ENCODE measurements at places on chromosomes 2 and 18.

- no peak for DNase-seq
These were observed 186.4 kb upstream of the COL3A1 start for GRCh38 chr2:188787658-188788240.

DNA sequence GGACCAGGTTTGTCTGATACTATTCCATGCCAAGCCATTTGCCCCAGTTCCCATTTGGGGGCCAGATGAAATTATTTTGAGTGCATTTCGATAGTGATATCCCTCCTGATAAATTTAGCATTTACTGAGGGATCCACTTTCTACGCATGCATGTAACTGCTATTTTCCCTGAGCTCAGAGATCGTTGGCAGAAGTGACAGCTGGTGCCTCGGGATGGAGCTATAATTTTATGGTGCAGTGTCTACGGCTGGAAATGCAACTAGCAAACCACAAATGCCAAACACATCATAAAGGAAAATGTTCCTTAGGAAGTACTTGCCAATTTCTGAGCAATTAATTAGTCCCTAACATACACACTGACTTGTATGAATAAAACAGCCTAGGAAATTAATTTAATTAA lies 254.8 kb downstream of the SLC8A1 start:
- DNase-seq = no peak

DNA sequence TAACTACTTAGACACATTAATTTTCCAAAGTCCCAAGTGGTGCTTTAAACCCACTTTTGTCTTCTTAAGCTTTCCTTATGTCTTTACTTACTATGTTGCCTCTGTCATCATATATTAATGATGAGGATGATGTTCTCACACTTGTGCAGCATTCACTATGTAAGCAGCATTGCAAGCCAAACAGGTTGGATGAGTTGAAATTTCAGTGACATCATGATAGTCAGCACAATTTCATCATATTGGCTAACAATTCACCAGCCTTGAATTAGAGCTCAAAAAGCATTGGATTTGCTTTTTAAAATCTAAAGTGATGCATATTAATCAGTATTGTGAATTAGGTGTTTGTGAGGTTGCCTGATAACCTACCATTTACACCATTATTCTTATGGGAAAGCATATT lies 7.7 kb downstream of the APLF start:
- DNase-seq = no peak

- DNase-seq = no peak
These were observed 29.4 kb downstream of the KANSL3 start for GRCh38 chr2:96608469-96609455.

DNA sequence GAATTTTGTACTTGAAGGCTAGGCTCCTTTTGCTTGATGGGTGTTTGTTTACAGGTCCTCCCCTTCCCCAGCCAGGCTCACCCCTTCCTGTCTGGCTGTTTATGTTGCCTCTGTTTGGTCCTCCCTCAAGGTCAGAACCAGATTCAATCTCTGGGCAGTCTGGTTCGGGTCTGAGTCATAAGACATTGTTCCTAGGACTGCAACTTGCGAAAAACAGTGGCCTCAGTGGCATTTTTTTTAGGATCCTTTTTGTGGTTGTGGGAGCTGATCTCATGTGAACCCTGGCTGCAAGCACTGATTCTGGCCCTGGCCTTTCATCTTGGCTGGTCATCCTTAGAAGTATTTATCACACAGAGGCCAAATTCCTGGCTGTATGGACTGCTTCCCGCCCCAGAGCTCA lies 370.4 kb downstream of the CLIP4 start:
- DNase-seq = no peak

- DNase-seq = no peak
These were observed 11.5 kb upstream of the SLC4A3 start for GRCh38 chr2:219615894-219616293.

GRCh38 chr2:182594286-182594685 lies 121.8 kb upstream of the DNAJC10 start:
- DNase-seq = no peak

DNA sequence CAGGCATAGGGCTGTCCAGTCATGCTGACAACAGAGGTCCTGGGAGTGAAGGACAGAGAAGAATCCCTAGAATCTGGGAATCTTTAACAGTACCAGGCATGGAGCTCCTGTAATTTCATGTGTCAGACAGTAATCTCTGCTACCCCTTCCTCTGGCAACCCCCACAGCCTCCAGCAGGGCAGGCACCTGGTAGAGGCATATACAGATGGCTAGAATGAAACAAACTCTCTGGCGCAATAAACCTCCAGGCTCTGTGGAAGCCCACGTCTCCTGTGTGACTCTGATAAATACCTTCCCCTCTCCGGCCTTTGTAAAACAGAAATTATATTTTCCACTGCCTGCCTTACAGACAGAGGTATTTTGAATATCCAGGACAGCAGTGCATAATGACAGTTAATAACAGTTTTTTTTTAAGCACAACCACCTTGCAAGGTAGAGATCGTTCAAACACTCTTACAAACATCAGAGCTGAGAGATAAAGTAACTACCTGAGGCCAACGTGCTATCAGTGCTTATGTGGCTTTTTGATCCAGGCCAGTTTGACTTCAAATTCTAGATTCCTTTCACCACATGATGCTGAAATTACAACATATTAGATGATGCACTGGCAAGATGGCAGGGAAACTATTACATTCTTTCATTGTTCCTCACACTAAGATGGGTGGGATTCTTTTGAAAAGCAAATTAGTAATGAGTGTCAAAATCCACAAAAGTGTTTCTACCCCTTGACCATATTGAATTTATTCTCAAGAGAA lies 47.7 kb upstream of the TMEM247 start:
- DNase-seq = no peak

DNA sequence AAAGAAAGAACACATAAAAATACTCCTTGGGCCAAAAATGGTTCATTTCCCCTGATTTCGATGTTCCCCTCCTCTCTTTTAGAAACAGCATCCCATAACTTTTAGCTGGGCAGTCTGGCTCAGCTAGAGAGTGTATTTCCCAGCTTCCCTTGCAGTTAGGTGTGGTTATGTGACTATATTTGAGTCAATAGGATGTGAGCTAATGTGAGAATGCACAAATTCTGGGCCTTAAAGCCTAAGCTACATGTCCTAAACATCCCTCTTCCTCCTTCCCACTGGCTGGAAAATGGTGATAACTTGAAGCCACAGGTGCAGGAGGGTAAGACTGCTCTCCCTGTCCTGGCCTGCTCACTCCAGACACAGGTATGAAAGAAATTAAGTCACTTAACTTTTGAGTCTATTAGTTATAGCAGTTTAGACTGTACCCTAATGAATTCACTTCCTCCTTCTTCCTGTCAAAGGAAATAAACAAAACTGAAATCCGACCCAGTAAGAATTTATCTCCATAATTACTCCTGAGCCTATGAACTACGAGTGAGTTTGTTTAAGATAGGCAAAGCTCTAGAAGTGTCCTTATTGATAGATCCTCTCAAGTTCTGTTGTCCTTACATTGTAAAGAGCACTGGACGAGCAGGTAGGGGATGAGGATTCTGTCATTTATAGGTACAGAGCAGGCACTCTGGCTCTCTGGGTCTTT lies 177.6 kb downstream of the MTX2 start:
- no peak for DNase-seq

DNA sequence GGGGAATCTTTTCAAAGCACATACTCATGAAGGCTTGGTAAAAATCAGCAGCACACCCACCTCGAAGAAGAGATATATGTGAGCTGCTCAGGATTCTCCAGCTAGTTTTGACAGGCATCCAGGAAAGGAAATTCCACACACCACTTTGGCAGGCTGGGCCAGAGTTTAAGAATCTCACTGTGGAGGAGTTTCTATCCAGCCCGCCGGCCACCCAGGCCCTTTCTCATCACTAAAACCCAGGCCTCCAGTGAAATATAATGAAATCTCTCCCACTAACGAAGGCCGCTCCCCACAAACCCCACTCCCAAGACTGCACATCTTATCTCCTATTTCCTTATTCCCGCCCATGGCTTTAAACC lies 202.0 kb downstream of the GLI2 start:
- no peak for DNase-seq

- DNase-seq = no peak
These were observed 17.5 kb upstream of the SULT1C3 start for GRCh38 chr2:108222261-108222660.

DNA sequence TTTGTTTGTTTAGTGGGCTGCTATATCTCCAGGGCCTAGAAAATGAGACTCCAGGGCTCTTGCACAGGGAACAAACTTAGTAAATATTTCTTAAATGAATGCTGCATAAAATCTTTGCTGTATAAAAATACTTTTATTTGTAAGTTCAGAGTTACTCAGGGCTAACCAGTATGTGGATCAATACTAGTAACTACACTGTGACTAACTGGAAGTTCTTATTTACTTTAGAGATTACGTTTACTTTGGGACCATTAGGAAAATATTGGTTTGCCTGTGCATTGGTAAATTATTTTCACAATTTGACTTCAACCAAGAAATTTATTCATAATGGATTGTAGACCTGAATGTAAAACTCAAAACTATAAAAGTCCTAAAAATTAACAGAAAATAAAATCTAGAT lies 575.5 kb downstream of the RNF144A start:
- DNase-seq = no peak

DNA sequence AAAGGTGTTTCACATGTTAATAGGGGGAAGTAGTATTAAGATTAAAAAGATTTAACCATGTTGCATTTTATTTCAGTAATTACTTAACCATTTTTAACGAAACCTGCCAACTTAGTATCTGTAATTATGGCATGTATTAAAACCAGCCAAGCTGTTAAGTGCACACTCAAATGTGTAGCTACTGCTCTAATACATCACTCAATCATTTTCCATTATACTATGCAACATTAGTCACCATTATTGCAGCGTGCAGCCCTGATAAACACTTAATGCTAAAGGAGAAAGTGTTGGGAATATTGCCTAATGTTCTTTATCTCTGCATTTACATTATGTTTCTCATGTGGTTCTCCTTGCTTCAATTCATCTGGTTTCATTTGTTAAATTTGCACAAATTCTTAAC lies 745.9 kb upstream of the FAM98A start:
- DNase-seq = no peak

- DNase-seq = no peak
These were observed 210.6 kb downstream of the IRS1 start for GRCh38 chr2:226589043-226589442.

- no peak for DNase-seq
These were observed 124.2 kb upstream of the ITGB6 start for GRCh38 chr2:160324161-160324800.

GRCh38 chr2:232382331-232383225 lies 4.0 kb downstream of the ALPP start:
- no peak for DNase-seq

Data from SK-N-MC (cell line).